ENCODE measurements at places on chromosomes 16 and 17.

GRCh38 chr17:67636834-67637520 lies 80.8 kb upstream of the NOL11 start:
- no peak for DNase-seq

GRCh38 chr16:50547340-50548124 lies 664 bp upstream of the NKD1 start:
- peak; percentile 17 for DNase-seq

DNA sequence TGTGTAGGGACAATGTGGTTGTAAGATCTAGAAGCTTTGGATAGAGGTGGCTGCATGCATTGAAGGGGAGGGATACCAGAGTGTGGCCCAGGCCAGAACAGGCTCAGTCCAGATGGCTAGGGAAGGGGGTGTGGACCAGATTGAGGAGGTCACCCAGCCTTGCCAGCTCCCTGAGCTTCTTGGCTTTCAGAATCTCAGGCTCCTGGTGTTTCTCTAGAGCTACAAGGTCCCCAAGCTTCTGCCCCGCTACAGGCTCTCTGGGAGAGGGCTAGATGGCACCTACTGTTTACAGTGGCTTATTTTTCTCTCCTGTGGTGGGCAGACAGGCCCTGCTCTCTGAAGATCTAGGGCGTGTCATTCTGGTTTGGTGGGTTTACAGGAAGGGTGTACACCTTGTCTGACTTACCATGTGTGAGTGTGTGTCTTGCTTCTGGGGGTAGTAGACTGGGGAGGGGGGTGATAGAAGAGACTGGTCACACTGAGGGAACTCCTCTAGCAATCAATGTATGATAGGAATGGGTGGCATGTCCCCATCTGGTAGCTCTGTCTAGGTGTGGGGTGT lies 1.1 kb downstream of the RARA start:
- no peak for DNase-seq

- no peak for DNase-seq
These were observed 25.5 kb downstream of the GRB7 start for GRCh38 chr17:39763051-39763820.

DNA sequence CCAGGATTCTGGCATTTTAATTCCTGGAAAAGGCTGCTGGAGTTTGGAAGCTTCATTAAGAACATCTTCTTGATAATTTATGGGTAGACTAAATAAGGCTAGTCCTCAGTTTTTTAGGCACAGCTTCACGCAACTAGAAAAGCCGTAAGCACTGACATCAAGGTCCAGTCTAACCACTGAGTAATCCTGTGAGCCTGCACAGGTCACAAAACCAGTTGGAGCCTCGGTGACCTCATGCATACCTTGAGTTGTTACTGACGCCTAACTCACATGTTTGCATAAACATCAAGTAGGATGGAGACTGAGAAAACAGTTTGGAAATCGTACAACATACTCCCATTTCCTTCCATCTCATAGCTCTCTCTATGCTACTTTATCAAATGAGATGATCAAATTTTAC lies 63.8 kb upstream of the RCVRN start:
- DNase-seq = no peak

DNA sequence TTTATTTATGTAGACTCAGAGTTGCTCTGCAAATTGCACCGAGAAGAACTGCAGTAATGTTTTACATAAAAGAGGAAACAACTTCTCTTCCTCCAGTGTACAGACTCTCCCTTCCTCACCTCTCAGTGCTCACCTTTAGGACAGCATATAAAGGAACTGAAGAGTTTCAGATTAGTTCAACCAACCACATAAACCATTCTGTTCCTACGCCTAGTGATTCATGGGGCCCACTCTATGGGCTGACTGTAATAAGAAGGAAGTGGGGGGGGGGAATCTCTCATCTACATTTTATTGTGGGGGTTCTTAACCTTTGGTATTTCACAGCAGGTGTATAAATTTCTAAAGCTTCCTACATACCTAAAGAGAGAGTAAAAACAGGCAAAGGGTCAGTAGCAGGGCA lies 18.3 kb downstream of the ZSWIM7 start:
- DNase-seq = no peak

GRCh38 chr16:67425061-67425460 lies 5.9 kb upstream of the HSD11B2 start:
- DNase-seq = no peak

GRCh38 chr17:4577386-4577993 lies 6.8 kb upstream of the SMTNL2 start:
- DNase-seq = no peak

DNA sequence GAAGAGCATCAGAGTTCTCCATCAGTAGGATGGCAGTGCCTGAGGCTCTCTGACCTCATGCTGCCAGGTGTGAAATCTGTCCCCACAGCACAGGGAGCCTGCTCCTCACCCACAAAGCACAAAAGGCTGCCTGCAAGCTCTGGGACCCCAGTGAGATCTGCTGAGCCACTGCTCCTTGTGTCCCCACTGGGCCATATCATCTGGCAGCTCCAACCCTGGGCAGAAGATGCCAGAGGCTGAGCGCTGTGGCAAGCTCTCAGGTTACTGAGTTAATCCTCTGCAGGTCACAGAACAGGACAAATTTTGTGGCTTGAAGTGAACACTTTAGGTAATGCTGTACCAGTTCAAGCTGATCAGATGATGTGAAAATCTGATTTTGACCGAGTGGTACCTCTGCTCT lies 26.7 kb upstream of the ERN1 start:
- DNase-seq = no peak

GRCh38 chr17:59377410-59377809 lies 46.0 kb downstream of the YPEL2 start:
- peak; percentile 24 for DNase-seq

DNA sequence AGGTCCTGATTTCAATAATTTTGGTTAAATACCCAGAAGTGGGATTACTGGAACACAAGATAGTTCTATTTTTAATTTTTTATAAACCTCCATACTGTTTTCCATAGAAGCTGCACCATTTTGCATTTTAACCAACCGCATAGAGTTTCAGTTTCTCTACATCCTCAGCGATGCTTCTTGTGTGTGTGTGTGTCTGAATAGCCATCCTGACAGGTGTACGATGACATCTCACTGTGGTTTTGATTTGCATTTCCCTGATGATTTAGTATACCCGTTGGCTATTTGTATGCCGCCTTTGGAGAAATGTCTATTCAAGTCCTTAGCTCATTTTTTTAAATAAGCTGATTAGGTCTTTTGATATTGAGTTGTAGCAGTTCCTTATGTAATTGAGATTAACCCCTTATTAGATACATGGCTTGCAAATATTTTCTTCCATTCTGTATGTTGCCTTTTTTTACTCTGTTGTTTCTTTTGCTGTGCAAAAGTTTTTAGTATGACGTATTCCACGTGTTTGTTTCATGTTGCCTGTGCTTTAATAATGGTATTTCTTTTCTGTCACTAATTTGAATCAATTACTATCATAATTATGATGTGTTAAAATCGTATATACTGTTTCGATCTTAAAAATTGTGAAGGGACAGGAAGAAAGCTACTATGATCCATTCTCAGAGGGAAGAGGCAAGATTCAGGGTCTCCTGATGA lies 227.2 kb upstream of the MON1B start:
- peak; percentile 13 for DNase-seq

GRCh38 chr17:78294776-78295175 lies 63.3 kb downstream of the TMEM235 start:
- DNase-seq = no peak

GRCh38 chr16:72957303-72958277 lies 90.3 kb downstream of the ZFHX3 start:
- DNase-seq = no peak

GRCh38 chr16:83808573-83809014 lies 816 bp downstream of the HSBP1 start:
- no peak for DNase-seq

- no peak for DNase-seq
These were observed 2.5 kb upstream of the MAP3K14 start for GRCh38 chr17:45319239-45319703.

- no peak for DNase-seq
These were observed 2.6 kb downstream of the GLIS2 start for GRCh38 chr16:4318451-4318910.

DNA sequence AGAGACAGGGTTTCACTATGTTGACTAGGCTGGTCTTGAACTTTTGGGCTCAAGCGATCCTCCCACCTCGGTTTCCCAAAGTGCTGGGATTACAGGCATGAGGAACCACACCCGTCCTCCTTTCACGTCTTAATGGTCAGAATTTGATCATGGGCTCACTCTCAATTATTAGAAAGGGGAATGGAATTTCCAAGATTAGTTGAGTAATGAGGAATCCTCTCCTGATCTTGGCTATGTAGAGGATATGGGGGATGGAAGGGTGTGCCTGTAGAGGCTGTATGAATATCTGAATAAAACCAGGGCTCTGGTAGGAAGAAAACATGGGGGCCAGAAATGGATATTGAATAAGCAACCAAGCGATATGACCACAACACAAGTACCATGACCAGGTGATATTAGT lies 25.9 kb upstream of the SMURF2 start:
- DNase-seq = no peak

DNA sequence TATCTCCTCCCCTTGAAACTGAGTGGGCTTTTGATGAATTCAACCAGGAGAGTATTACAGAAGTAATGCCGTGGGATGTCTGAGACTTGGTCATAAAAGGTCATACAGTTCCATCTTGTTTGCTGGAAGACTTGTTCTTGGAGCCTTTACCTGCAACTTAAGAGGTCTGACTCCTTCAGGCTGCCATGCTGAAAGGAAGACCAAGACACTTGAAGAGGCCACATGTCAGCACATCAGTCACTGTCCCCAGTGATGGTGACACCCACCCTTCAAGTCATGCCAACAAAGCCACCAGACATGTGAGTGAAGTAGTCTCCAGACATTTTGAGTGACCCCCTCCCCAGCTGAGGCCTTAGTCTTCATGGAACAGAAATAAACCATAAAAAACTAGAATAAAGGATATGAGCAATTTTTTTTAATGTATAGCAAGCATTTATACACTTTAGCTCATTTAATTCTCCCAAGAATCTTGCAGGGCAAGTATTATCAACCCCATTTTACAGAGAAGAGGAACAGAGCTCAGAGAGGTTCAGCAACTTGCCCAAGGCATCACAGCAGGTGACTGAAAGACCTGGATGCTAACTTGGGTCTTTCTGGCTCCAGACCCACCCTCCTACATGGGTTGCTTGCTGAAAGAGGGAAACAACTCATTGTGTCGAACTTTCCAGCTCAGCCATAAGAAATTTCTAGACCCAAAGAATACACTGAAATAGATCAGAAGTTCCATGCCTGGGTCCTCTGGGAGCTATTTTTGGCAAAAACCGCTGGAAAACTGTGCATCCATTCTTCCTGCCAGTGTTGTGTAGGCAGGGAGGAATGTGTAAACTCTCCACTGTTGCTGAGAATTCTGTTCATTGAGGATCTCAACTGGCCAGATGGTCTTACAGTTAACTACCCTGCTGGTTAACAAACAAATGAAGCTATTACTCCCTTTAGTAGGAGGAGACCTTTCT lies 38.1 kb downstream of the SOCS1 start:
- no peak for DNase-seq

GRCh38 chr16:21244518-21245215 lies 11.2 kb downstream of the ANKS4B start:
- DNase-seq = no peak

DNA sequence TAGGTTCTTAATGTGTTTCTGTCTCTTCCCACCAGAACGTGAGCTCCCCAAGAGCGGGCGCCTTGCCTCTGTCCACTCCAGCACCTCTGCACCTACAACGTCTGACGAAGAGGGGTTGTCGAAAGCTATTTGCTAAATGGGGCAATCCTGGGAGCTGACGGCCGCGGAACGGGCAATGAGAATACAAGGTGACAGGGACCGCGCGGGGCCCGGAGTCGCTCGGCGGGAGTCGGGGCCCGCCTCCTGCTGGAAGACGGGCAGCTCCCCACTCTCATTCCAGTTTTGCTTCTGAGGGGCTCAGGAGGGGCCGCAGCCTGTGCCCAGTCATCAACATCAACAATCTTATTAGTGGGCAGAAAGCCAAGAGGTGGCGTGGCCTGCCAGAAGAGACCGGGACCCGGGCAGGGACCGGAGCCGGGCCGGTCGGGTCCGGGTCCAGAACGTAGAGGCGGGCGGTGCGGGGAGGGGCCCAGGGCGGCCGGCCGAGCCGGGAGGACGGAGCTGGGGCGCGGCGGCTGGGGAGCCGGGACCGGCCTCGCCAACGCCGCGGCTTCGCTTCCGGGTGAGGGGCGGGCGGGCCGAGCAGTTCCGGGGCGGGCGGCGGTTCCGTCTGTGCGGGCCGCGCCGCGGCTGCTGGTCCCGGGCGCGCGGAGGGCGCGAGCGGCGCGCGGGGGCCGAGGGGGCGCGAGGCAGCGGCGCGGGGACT lies at the start of gene MOSMO:
Gene MOSMO (plus strand): TSS at position 603 of the 706 bp plus-strand sequence. CDS start 191 bp downstream, outside the sequence.
- peak; percentile 66 for DNase-seq

DNA sequence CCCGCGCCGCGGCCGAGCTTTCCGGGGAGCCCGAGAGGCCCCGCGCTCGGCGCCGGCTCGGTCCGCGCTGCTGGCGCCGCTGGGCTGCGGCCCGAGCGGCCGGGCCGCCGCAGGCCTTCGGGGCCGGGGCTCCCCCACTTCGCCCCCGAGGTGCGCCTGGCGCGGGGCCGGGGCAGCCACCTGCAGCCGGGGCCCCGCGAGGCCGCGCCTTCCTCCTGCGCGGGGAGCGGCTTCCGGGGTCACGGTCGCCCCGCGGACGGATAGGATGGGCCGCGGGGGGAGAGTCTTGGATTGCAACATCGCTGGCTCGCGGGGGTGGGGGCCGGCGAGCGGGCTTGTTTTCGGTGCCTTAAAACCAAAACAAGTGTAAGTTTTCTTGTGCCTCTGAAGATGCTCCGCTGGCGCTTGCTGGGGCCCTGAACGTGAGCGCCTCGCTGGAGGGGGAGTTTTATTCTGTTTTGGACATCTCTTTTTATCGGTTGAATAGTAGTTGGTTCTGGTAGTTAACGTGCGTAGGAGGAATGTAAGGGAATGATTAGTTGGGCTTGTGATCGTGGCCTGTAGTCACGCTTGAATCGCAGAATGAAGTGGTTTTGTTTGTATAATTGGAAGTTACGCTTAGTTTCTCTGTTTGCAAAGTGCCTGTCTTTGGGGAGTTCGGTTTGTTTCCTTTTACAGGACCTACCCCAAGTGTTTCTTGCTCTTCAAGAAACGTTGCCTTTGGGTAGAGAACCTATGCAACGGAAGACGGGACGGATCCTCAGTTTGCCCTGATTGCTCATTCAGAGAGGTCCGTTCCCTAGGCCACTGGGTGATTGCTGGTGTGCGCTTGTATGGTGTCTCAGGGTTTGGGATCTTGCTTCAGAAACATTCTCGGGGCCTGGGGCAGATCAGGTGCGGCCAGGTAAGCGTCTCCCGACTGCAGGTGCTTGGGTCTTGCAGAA lies 724 bp downstream of the UBE2I start:
- no peak for DNase-seq
